Endothelial cell (in vitro differentiated cells): ENCODE measurements at places on chromosomes 1 and 21.

GRCh38 chr1:81004011-81004410 is 796.7 kb upstream of the ADGRL2 start:
- H3K4me1 ChIP-seq = no peaks in the 10 kb centered on the region
- H3K27me3 ChIP-seq = peaks cover 3% of the 10 kb centered on the region
- H3K27ac ChIP-seq = no peak overlapping the region
- H3K36me3 ChIP-seq = no peaks in the 10 kb centered on the region

DNA sequence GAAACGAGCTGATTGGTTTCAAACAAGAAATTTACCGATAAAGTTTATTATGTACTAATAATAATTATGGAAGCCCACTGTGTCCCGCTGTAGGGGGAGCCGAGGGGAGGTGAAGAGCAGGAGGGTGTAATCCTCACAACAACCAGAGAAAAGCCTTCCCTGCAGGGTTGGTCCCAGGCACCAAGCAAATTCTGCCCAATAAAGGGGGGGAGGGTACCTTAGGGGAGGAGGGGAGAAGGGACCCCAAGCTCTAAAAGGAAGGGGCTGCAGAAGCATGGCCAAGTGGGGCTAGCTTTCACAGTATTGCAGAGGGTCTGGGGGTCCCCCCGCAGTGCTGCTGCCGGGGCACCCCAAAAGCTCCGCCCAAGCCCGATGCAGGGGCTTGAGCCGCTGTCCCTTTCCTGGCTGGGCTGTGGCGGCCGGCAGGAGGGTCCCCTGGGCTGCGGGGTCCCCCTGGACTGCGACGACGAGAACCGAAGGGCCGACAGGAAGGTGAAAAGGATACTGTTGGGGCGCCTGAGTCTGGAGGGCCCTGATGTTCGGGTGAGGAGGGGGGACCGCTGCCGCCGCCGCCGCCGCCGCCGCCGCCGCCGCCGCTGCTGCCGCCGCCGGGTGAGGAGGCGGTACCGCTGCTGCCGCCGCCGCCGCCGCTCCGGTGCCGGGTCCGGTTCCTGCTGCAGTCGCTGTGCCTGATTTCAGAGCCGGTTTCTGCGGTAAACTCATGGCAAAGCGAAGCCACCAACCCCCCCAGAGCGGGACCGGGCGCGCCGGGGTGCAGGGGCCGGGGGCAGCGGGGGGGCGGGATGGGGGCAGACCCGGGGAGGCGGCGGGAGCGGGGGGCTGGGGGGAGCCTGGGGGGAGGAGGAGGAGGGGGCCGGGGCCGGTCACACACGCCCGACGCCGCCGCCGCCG is 771 bp downstream of the EIF4G3 start:
- H3K4me3 ChIP-seq = peak overlapping the region; percentile 95
- H3K27ac ChIP-seq = peak overlapping the region; percentile 95
- H3K27me3 ChIP-seq = peaks cover 7% of the 10 kb centered on the region
- peaks cover 27% of the 10 kb centered on the region for H3K4me1 ChIP-seq
- H3K36me3 ChIP-seq = peaks cover 16% of the 10 kb centered on the region

DNA sequence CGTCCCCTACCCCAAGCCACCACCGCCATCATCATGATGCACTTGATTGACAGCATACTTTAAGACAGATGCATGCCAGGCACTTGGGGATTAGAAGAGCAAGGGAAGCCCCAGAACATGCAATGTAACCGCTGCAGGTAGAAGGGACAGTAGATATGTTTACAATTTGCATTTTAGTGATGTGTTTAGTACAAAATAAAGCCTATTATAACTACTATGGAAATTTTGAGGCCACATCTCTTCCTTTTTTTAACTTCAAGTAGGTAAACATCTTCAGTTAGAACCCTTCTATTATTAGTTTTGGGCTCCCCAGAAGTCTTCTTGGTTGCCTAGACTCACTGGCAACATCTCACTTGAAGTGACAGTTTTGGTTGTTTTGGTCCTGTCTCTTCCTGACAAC is 25.3 kb downstream of the CR1L start:
- H3K4me3 ChIP-seq = no peak overlapping the region
- DNase-seq = no peak
- H3K27ac ChIP-seq = no peak overlapping the region
- no peaks in the 10 kb centered on the region for H3K27me3 ChIP-seq
- H3K36me3 ChIP-seq = peaks cover 33% of the 10 kb centered on the region
- H3K4me1 ChIP-seq = peaks cover 16% of the 10 kb centered on the region

- DNase-seq = no peak
- H3K27me3 ChIP-seq = peaks cover 12% of the 10 kb centered on the region
Observed at GRCh38 chr1:226108935-226109828, 46.7 kb downstream of the H3-3A start.

GRCh38 chr1:207811920-207812720 is 60.3 kb downstream of the CD46 start:
- peaks cover 39% of the 10 kb centered on the region for H3K4me1 ChIP-seq
- H3K36me3 ChIP-seq = peaks cover 66% of the 10 kb centered on the region
- no peak overlapping the region for H3K27ac ChIP-seq
- peaks cover 2% of the 10 kb centered on the region for H3K27me3 ChIP-seq
- peak overlapping the region; percentile 37 for H3K4me3 ChIP-seq

DNA sequence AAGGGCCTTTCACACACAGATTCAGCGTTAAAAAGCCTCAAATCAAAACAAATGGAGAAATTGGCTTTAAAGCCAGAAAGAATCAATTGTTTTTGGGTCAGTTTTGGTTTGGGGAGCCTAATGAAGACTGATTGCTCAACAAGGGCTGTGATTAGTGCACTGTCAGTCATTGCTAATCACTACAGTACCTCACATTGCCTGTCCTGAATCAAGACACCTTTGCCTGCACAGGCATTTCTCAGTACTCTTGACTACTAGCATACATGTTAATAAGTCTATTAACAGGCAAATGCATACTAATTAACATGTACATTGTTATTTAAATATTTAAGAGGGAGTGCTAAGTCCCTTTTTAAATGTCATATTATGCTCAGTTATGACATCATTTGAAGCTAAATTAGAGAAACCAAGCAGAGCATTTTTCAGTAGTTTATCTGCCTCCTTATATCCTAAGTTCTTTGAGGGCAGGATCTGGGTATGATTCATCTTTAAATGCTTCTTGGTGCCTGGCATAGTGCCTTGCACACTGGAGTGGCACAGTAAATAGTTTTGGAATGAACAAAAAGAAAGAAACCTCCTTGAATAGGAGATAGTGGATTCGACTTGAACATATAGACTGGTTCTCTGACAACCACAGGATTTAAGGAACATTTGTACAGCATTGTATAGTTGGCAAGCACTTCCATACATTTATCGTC is 25.8 kb upstream of the CCN1 start:
- no peak for DNase-seq
- no peaks in the 10 kb centered on the region for H3K27me3 ChIP-seq
- no peak overlapping the region for H3K4me3 ChIP-seq
- no peak overlapping the region for H3K27ac ChIP-seq
- H3K4me1 ChIP-seq = no peaks in the 10 kb centered on the region

- no peak overlapping the region for H3K4me3 ChIP-seq
- peaks cover 6% of the 10 kb centered on the region for H3K27me3 ChIP-seq
- no peaks in the 10 kb centered on the region for H3K36me3 ChIP-seq
- no peaks in the 10 kb centered on the region for H3K4me1 ChIP-seq
- no peak overlapping the region for H3K27ac ChIP-seq
Observed at GRCh38 chr1:38826262-38826661, 33.3 kb downstream of the RRAGC start.

GRCh38 chr1:61241973-61242381 is 159.6 kb downstream of the NFIA start:
- no peak overlapping the region for H3K27ac ChIP-seq
- no peak overlapping the region for H3K4me3 ChIP-seq
- H3K36me3 ChIP-seq = no peaks in the 10 kb centered on the region
- H3K27me3 ChIP-seq = no peaks in the 10 kb centered on the region
- peaks cover 5% of the 10 kb centered on the region for H3K4me1 ChIP-seq

DNA sequence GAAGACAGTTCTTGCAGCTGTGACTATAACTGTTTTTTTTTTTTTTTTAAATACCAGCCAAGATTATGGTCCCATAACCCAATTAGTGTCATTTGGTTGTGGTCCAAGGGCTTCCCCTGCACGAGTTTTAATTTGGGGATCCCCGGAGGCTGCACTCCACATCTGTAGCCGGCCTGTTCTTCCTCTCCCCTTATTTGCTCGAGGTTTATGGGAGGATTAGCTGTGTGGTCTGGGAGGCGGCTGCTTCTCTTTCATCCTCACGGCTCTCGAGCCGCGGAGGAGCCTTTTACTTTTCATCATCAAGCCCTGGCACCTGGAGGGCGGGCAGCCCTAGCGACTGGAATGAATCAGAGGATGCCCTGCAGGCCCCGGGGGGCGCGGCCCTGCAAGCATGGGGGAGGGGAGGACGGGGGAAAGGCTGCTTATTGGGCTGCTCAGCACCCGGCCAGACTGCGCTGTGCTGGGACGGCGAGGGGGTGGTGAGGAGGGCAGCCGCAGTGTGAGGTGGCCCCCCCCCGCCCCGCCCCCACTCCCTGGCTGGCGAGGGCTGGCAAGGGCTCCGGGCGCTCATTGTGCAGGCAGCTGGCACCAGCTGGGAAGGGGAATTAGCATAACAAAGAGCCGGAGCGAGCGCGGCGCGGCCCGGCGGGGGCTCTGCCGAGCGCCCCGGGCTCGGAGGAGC is 18.5 kb downstream of the SERTAD4 start:
- H3K4me3 ChIP-seq = peak overlapping the region; percentile 87
- peak overlapping the region; percentile 96 for H3K27ac ChIP-seq
- DNase-seq = peak; percentile 69
- H3K4me1 ChIP-seq = peaks cover 14% of the 10 kb centered on the region

DNA sequence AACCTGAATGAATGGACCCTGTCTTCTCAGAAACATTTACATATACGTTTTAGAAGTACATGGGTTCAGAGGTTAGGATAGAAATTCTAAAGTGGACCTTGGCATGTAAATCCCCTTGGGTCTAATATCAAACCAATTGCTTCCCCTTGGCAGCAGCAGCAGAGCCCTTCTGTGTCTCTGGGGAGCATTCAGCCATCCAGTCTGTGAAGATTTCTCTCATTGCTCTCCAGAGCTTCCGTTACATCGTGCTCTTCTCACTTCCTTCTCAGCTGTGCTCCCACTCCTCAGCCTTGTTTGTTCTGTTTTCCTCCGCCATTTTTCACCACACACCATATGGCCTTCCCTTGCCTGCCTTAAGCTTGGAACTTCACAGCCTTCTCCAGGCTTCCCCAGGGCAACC is 61.5 kb upstream of the ATP1B1 start:
- no peak for DNase-seq
- no peak overlapping the region for H3K4me3 ChIP-seq
- H3K27ac ChIP-seq = no peak overlapping the region
- H3K4me1 ChIP-seq = no peaks in the 10 kb centered on the region

DNA sequence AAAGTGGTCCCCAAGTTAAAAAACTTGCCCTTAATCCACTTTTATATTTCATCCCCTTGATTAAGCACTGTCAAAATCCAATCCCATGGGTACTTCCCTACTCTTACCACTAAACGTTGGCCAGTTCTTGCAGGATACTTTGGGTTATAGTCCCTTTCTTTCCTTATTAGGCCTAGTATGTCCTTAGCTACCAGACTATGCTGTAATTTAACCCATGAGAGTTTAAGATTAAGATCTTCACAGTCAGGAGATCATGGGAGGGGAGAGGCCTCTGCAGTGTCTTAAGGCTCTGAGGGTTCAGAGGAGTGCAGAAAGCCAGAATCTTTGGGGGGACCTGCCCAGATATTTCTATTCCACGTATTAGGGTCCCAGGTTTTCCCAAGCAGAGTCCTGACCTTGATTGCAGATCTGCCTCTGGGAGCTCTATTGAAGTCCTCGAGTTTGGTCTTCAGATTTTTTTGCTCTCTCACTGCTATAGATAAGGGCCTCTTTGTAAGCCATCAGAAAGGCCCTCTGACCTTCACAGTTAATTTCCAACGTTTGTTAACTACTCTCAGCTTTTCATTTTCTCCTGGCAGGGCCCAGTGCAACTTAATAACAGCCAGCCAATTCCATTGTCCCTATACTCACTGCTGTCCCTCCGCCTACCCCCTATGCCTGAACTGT is 9.0 kb upstream of the CGN start:
- peaks cover 13% of the 10 kb centered on the region for H3K36me3 ChIP-seq
- H3K4me3 ChIP-seq = no peak overlapping the region
- DNase-seq = no peak
- H3K27ac ChIP-seq = no peak overlapping the region

DNA sequence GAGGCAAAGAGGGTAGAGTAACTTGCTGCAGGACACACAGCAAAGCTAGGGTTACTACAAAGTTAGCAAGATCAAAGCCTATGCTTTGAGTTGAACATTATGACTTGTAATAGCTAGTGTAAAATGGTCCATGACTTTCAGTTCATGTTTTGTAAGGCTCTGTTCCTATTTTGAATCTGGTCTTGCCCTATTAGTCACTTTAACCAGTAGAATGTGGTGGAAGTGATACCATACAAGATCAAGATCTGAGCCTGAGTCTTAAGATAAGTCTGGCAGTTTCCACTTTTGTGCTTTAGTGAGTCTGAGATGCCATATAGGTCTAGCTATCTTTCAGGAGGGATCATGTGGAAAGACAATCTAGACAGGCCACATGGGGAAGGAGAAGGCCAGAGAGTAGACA is 282.1 kb upstream of the BRINP3 start:
- no peak overlapping the region for H3K4me3 ChIP-seq
- no peaks in the 10 kb centered on the region for H3K27me3 ChIP-seq
- no peaks in the 10 kb centered on the region for H3K4me1 ChIP-seq
- no peaks in the 10 kb centered on the region for H3K36me3 ChIP-seq
- no peak for DNase-seq
- no peak overlapping the region for H3K27ac ChIP-seq

GRCh38 chr1:21574466-21575151 is 65.4 kb downstream of the ALPL start:
- peaks cover 4% of the 10 kb centered on the region for H3K27me3 ChIP-seq
- DNase-seq = peak; percentile 44
- H3K4me1 ChIP-seq = peaks cover 10% of the 10 kb centered on the region
- H3K36me3 ChIP-seq = no peaks in the 10 kb centered on the region
- no peak overlapping the region for H3K4me3 ChIP-seq
- H3K27ac ChIP-seq = peak overlapping the region; percentile 84

DNA sequence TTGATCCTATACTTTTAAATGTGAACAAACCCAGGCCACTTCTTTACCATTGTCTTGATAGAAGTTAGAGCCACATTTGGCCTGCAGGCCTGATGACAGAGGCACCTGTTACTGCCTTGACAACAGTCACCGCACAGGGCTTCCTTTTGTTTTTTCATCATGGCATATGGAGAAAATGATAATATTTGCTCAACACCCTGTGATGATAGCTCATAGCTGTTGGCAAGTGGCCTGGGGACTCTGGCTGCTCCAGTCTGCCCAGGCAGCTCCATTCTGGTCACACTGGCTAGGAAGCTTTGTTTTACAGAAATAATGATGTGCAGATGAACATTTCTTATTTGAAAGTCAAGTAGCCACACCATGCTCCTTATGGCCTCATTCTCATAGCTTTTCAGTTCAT is 89.6 kb upstream of the GPR88 start:
- no peak overlapping the region for H3K27ac ChIP-seq
- no peak for DNase-seq
- H3K36me3 ChIP-seq = peaks cover 4% of the 10 kb centered on the region
- peaks cover 1% of the 10 kb centered on the region for H3K27me3 ChIP-seq

DNA sequence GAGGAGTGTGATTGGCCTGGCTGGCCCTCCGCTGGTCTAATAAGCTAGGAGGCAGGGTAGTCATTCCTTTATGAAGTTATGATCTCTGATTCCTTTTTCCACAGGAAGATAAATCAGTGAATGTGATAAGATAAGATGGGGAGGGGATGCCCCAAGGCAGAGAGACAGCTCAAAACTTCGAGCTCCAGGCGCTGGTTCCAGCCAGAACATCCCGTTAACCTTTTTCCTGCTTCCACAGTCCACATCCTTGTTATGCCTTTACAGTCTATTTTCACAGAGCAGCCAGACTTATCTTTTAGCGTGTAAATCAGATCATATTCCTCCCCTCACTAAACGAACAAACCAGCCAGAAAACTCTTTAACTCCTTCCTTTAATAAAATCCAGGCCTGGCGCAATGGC is 38.5 kb upstream of the BMP8B start:
- peak overlapping the region; percentile 88 for H3K27ac ChIP-seq
- no peaks in the 10 kb centered on the region for H3K27me3 ChIP-seq
- H3K4me1 ChIP-seq = peaks cover 42% of the 10 kb centered on the region
- H3K4me3 ChIP-seq = peak overlapping the region; percentile 21
- H3K36me3 ChIP-seq = no peaks in the 10 kb centered on the region
